Gastroesophageal sphincter (tissue), 4 donors: ENCODE measurements at places on chromosomes 1 and 21. TPM values are rescaled to one million over a fixed set of nuclear protein-coding genes. Genes with fewer than 3 reads are reported as not detected.

Gene USH2A
- not detected for total RNA-seq

Gene GREM2
- total RNA-seq, result 2.6 TPM

Gene ARMH1
- total RNA-seq, result 1.9 TPM

Gene CYP4Z1
- total RNA-seq, result 1.6 TPM

Gene ABL2
- 22.2 TPM for total RNA-seq

Gene MYBPH
- not detected for total RNA-seq

Gene OR6N2
- total RNA-seq, result not detected

Gene DIRAS3
- 5.4 TPM for total RNA-seq

Gene GBP6
- 0.54 TPM for total RNA-seq

Gene IGFN1
- total RNA-seq, result not detected

Gene MYOM3
- total RNA-seq, result 2.4 TPM

Gene NR1I3
- total RNA-seq, result not detected

Gene ILDR2
- 7.3 TPM for total RNA-seq

Gene ZRANB2
- total RNA-seq, result 30.3 TPM

Gene OR2G6
- 0.08 TPM for total RNA-seq

Gene OR10R2
- not detected for total RNA-seq

Gene PRELP
- 64.8 TPM for total RNA-seq

Gene SPRR5
- total RNA-seq, result not detected

Gene CD52
- 2.2 TPM for total RNA-seq

Gene FCRL6
- 0.94 TPM for total RNA-seq

Gene FAM131C
- not detected for total RNA-seq

Gene LAMC2
- total RNA-seq, result 43.4 TPM

Gene TCP10L
- 2.7 TPM for total RNA-seq

Gene PKLR
- not detected for total RNA-seq

Gene C4BPA
- total RNA-seq, result 3.1 TPM

Gene C1orf94
- not detected for total RNA-seq
